ENCODE measurements at places on chromosomes 16 and 17. TPM values are rescaled to one million over a fixed set of nuclear protein-coding genes. Genes with fewer than 3 reads are reported as not detected.
A peak's percentile ranks its signal among the peaks of the same experiment; 100 is the strongest.

Gene ASPA
- 3.1 TPM for total RNA-seq

Gene KRTAP4-12
- total RNA-seq: not detected

Gene TNFSF12
- 9.8 TPM for total RNA-seq

Gene MYH2
- total RNA-seq: not detected

GRCh38 chr17:58531122-58531521 is 16.7 kb upstream of the MTMR4 start:
- no peak for DNase-seq

DNA sequence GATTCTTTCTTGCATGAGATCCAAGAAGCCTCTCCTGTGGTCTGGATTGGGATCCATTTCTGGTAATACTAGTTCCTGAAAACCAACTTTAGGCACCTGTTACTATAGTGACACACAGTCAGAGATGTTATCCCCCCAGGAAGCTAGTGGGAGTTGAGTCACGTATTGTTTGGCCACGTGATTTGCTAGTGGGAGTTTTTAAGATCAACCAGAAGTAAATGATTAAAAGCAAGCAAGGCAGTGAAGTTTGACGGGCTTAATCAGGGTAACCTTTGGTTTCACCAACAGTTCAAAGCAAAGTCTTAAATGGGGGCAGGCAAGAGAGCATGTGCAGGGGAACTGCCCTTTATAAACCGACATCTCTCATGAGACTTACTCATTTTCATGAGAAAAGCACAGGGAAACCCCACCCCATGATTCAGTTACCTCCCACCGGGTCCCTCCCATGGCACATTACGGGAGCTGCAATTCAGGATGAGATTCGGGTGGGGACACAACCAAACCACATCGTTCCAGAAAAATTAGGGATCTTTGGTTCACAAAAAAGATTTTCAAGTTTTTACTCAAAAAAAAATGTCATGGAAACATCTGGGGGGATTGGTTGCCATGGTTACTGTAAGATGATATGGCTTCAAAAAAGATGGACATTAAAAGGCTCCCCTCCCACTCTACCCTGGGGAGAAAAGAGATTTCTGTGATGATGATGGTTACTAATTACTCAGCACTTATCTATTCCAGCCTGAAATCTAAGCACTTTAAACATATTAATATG is 483.1 kb upstream of the ERCC4 start:
- no peak for DNase-seq

GRCh38 chr16:20846551-20846950 is 40.2 kb downstream of the REXO5 start:
- no peak for DNase-seq

- no peak for DNase-seq
Measured at GRCh38 chr16:71249399-71249798, 18.9 kb upstream of the HYDIN start.

GRCh38 chr17:64020056-64020766 is at the start of gene ICAM2:
Gene ICAM2, minus strand, starts transcription at chr17:64020633. Its CDS starts 13,942 bp downstream, at chr17:64006691.
- peak; percentile 77 for DNase-seq

GRCh38 chr17:43842975-43843325 is 4.0 kb upstream of the CD300LG start:
- no peak for DNase-seq

DNA sequence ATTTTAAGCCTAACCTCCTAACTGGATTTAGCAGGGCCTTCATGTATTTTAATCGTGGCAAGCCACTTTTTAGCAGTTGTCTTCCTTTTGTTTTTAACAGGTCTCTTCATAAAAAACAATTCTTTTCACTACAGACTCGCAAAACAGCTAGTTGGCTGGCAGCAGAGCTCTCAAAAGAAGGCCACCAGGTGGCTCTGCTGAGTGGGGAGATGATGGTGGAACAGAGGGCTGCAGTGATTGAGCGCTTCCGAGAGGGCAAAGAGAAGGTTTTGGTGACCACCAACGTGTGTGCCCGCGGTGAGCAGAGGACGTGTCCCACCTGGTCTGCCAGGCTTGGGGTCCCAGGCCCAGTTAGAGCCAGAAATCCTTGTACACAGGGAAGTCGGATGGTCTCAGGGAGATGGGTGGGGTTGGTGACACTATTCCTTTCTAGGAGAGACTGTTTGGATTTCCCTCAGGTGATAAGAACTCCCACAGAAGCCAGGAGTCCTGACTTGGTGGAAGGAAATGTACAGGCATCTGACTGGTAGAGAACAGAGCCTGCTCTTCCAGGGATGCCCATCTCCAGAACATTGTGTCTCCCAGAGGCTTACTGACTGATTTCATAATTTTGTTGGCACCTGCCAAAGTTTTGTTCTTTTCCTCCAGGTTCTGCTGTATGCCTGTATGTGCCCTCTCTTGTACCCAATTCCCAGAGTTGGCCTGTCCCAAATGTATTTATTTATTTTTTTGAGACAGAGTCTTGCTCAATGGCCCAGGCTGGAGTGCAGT is 14.9 kb upstream of the DDX19A start:
- no peak for DNase-seq

DNA sequence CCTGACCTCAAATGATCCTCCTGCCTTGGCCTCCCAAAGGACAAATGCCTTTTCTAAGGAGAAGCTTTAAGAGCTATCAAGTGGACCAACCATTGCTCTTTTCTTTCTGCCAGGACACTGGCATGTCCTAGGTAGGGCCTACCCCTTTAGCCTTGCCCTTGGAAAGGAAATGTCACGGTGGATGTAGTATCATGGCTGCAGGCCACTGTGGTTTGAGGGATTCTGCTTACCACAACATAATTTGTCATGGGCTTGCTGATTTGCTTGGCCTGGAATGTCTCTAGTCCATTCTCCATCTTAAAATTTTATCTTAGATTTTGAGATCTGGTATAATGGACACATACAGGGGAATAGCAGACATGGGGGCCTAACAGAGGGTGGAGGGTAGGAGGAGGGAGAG is 6.0 kb downstream of the KRT20 start:
- no peak for DNase-seq

DNA sequence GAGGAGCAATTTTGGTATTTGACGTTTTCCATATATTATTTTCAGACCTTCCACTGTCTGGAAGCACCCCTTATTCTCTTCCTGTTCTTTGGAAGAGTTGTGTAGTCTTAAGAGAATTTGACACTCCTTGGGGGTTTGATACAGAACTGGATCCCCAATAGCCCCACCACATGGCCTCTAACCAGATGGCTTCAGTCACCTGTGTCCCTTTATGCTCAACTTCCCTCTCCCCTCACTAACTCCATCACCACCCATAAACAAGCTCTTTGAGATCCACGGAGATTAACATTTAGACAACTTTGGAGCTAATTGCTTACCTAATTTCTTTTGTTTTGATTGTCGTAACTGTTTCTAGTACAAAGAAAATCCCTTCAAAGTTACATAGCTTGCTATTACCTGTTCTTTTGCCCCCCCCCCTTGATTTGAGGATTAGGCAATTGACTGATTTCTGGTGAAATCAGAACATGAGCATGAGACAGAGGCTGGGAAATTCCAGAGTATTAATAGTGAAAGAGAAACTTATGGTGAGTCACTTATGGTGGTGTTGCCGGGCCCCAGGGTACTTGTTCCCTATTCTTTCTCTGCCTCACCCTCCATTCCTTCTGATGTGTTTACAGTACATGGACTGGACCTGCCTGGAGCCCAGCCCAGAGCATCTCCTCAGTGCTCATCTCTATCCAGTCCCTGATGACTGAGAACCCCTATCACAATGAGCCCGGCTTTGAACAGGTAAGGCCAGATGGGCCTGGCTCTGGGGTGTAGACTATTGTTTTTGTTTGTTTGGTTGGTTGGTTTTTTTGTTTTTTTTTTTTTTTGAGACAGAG is 7.5 kb downstream of the UBE2Z start:
- no peak for DNase-seq

- no peak for DNase-seq
Measured at GRCh38 chr17:6603744-6604325, 36.7 kb downstream of the KIAA0753 start.

- no peak for DNase-seq
Measured at GRCh38 chr16:84085773-84086172, 31.0 kb downstream of the MBTPS1 start.

DNA sequence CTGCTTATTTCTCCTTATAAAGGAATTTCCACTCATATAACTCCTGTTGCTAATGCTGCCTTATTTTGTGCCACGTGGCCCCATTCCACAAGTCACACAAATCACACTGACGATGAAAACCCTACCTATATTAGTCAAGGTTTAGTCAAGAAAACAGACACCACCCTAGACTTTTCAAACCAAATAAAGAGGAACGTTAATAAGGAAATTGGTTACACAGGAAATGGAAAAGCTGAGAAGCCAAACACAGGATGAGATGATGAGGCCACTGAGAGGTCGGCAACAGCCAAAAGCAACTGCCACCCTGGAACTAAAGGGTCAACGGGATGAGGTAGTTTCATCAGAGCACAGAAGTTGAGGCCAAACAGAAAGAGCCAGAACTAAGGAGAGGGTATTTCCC is 47.3 kb upstream of the ALOX12 start:
- no peak for DNase-seq

GRCh38 chr16:14499110-14499509 is 130.9 kb downstream of the PARN start:
- DNase-seq: no peak

DNA sequence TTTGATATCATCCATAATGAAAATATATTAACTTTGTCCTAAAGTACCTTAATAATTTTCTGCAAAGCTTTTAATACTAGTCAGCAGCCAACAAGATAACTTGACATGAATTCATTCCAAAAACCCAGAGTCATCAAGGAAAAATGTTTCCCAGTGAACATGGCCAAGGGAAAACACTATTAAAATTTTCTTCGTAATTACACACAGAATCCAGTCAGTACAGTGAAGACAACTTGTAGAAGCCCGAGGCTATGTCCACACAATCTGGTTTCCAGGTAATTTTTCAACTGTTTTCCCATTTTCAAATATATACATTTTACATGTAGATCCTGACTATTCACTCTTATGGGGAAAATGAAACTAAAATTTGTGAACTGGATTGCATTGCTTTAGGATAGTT is 600.9 kb downstream of the CDH8 start:
- DNase-seq: no peak

DNA sequence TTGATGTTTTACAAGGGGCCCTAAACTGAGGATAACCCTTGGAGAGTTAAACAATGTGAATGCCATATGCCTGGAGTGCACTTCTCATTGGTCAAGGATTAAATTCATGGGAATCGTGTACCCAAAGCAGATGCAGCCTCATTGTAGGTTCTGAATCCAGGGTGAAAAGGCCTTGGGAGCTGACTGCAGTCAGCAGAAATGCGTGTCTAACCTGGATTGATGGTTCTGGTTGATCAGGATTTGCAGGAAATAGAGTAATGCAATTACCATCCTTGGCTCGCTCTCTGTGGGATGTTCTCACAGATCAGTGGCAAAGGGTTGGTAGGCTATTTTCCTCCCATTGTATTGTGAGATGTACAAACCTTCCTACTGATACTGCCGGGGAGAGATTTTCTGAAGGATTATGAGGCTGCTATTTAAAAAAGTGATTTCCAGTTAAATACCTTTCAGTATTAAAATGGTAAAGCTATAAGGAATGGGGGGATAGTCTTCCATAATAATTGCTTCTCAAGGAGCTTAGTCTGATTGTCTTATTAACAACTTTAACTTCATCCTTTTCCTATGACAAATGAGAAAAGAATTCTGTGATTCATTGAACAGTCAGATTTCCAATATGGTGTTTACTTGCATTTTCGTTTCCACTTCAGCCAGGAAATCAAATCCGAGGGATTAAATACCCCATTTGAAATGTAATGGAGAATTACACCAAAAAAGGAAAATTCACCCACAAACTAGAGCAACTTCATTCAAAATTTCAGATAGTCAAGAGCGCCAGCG is 1028.1 kb upstream of the EEF2KMT start:
- no peak for DNase-seq

DNA sequence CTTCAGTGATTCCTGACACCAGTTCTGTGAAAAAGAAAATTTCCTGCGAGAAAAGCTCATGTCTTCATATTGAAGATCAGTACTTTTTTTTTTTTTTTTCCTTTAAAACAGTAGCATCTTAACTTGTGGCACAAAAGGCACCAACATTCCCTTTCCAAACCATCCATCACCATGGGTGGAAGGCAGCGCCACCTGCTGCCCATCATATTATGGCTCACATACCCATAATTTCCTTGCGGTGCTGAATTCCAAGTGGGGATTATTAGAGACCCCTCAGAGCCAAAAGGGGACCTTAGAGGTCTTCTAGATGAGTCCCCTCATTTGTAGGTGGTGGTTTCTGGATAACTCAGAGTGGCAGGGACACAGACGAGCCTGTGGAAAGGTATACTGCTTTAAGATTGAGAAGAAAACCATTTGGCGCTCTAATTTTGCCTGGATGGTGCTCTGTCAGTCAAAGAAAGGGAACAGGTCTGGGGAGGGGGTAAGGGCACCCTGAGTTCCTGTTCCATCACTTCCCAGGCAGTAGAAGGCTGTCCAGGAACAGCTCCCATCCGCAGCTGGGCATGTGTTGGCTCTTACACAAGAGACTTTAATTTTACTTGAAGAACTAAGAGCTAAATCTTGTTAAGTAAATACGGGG is 7.9 kb upstream of the SOST start:
- no peak for DNase-seq

GRCh38 chr16:57764341-57765159 is 29.0 kb downstream of the KATNB1 start:
- DNase-seq: no peak

DNA sequence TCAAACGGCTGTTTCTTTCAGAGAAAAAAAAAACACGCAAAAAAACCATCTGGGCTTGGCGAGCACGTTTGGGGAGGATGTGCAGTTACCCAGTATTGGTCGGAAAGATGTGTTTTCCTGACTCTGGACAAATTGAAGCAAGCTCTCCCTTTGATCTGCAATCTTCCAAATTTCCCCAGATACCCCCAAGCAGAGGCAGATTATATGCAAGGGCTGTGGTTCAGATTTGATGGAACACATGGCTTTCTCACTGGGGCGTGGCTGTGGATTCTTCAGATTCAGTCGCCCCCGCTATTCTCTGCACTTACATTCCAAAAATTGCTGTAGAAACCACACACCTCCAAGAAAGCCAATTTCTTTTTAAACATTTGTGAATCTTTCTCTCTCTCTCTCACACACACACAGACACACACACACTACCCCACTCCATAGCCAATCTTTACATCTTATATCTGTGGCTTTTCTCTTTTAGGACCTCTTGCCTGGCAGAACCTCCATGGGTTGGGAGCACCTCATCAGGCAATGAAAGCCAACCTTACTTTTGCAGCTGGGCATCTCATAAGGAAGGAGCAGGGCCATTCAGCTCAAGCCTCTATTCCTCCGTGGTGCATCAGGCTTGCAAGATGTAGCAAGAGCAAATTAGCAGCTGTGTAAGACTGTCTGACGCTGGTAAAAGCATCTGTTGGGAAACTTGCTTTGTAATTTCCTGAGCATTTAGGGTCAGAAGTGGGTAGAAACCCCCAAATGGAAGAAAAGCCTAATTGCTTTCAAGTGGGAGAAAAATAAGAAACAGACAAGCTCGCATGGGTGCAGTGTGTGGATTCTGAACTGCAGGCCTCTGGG is 103.9 kb upstream of the FAM20A start:
- no peak for DNase-seq

Measured in left colon (tissue), 2 donors.